ENCODE measurements at places on chromosomes 3 and 15.

- no peak for DNase-seq
Measured at GRCh38 chr3:46566040-46566641, at the start of gene LRRC2. TSS of gene LRRC2 (minus strand) at chr3:46566302. CDS start at chr3:46551591, 14,711 bp downstream.

DNA sequence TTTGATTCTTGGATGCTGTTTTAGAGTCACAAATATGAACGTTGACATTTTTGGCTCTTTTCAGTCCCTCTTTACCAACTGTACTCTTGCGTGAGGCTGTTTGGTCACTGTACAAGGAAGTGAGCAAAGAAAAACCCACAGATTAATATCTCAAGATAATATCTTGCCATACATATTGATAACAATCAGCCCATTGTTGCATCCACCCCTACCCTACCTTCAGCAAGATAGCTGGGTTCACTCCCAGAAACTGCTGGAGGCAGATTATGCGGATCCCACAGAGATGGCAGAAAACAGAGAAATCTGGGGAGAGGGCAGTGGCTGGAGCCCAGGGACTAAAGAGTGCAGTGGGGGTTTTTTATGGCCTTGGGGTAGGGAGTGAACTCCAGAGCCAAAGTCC is 29.9 kb upstream of the MFSD1 start:
- DNase-seq: no peak

- DNase-seq: no peak
Measured at GRCh38 chr15:69165637-69166025, 5.2 kb downstream of the GLCE start.

GRCh38 chr3:139434764-139435307 is 41.5 kb downstream of the RBP2 start:
- DNase-seq: peak; percentile 61

- no peak for DNase-seq
Measured at GRCh38 chr3:150114873-150115540, 144.3 kb upstream of the PFN2 start.

DNA sequence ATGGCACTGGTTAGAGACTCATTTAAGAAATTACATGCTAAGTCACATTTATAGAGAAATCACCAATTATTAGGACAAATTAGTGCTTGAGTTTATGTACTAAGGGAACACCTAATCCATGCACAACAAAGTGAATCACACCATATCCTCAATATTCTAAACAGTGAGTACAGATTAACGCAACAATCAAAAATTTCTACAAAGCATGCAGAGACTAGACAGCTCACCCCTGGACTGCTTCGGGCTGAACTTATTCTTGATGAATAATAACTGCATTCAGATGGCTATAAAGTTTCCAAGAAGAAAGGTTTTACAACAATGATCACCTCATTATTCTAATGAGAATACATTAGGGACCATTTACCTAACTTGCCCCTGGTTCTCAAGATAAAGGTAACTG is 66.5 kb downstream of the LRRFIP2 start:
- no peak for DNase-seq

GRCh38 chr15:84590406-84590805 is 10.4 kb upstream of the ZSCAN2 start:
- no peak for DNase-seq

GRCh38 chr15:37764733-37765191 is 169.7 kb upstream of the TMCO5A start:
- DNase-seq: no peak

- DNase-seq: no peak
Measured at GRCh38 chr15:92184679-92185230, 208.9 kb upstream of the ST8SIA2 start.

DNA sequence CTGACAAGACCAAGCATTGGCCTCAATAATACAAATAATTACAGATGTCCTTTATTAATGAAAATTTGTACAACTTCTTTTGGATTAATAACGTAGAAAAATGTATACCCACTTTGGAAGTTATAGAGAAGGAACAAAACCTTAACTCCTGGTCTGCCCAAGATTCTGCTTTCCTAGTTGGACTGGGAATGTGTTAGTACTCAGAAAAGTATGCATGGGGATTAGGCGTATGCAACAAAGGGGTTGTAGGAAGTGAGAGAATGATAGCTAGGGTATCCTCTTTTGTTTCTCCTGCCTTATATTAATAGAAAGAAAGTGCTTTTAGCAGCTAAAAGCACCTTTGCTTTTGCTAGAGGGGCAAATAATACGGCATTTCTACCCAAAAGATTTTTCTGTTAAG is 116.2 kb upstream of the LRRFIP2 start:
- no peak for DNase-seq

GRCh38 chr3:178966299-178967176 is 105.1 kb downstream of the ZMAT3 start:
- DNase-seq: no peak

DNA sequence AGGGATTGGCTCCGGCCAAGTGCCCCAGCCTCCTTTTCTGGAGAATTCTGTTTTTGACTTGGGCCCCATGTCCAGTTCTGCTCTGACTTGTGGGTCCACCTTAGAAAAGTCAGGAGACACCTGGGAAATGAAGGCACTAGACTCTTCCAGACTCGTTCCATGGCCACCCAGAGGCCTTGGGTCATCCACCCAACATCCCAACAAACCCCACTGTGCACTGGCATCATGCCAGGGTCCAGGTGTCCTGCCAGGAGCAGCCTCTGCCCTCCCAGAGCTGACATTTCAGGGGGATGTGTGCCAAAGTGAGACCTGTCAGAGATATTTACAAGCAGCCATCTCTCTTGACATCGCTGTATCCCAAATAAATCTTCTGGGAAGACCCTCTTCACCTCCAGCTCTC is 13.2 kb downstream of the SPATA12 start:
- DNase-seq: no peak

DNA sequence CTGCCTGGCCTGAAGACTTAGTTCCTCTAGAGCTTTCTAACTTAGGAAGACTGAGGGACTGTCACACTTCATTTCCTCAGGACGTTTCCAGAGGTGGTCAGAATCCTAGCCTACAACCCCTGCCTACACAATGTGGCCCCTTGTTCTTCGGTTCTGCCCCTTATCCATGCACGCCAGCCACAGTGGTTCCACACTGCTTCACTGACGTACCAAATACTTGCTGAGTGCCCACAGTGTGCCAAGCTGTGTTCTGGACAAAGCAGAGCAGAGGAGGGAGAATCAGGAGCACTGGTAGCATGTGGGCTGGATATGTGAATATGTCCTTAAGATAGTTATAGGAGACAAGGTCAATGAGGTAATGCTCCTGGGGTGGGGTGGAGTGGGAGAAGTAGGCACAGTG is 70.5 kb upstream of the SAMMSON start:
- DNase-seq: no peak

GRCh38 chr3:126621627-126622345 is 33.1 kb downstream of the TXNRD3 start:
- no peak for DNase-seq

GRCh38 chr3:44033123-44033522 is 208.6 kb upstream of the TOPAZ1 start:
- no peak for DNase-seq

- DNase-seq: no peak
Measured at GRCh38 chr3:81789691-81790090, 28.2 kb upstream of the GBE1 start.
